ENCODE measurements at places on chromosomes 7 and 10. TPM values are rescaled to one million over a fixed set of nuclear protein-coding genes. Genes with fewer than 3 reads are reported as not detected.

- peaks cover 15% of the 10 kb centered on the region for H3K27me3 ChIP-seq
- H3K4me1 ChIP-seq = peaks cover 12% of the 10 kb centered on the region
- H3K27ac ChIP-seq = no peak overlapping the region
- peak; percentile 43 for DNase-seq
These were observed 185.4 kb downstream of the SEC23IP start for GRCh38 chr10:120077707-120078492.

DNA sequence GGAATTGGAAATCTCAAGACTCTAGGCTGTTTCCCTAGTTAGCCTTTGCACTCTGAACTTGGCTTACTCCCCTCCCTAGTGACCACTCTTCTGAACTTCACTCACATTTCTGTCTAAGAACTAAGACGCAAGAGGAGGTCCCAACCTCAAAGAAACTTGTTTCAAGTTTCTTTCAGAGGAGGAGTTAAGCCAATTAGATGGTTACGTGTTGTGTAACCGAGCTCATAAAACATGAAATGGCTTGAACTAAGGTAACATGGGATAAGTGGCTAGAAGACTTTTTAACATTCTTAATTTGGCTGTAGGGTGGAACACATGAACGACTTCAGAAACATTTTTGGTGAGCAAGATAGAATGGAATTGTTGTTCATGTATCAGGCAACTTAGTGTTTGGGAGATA, 39.5 kb upstream of the SEC61G start:
- H3K27ac ChIP-seq = no peak overlapping the region
- H3K27me3 ChIP-seq = no peaks in the 10 kb centered on the region
- H3K4me3 ChIP-seq = no peak overlapping the region
- no peak for DNase-seq

DNA sequence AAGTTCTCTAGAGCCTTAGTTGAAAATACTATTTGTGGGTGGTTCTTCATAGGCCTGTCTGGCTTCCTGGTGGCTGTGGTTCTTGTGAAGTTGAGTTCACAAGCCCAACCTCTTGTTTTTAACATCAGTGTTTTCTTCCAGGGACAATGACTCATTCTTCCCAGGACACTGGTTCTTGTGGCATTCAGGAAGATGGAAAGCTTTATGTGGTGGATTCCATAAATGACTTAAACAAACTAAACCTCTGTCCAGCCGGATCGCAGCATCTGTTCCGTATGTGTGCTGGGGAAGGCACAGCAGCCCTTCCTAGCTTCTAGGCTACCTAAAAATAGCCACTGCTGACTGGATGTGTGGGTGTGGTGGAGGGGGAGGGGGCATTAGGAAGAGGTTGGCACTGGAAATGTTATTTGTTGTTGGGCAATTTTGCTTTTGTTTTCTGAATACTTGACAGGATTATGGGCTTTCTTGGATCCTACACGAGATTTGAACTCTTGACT, 3.9 kb downstream of the LSMEM1 start:
- no peak for DNase-seq
- peaks cover 2% of the 10 kb centered on the region for H3K36me3 ChIP-seq
- peaks cover 2% of the 10 kb centered on the region for H3K4me1 ChIP-seq
- no peaks in the 10 kb centered on the region for H3K27me3 ChIP-seq
- H3K27ac ChIP-seq = no peak overlapping the region

- no peak overlapping the region for H3K27ac ChIP-seq
- H3K4me1 ChIP-seq = peaks cover 46% of the 10 kb centered on the region
These were observed 3.0 kb downstream of the CALU start for GRCh38 chr7:128742206-128742605.

DNA sequence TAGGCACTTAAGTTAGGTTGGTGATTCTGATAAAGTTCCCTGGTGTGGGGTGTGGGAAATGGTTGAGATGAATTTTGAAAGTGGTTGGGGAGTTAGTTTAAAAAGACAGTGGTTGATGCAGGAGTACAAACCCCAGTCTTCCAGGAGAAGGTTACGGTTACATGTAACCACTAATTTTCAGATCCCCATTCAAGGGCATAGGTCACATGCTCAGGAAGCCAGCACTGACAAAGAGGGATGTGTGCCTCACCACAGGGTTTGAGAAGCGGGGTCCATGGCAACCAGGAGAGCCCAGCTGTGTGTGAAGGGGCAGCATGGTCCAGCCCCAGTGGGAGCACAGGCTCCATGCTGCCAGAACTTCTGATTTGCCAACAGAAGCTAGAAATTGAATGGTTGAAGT, 144.2 kb downstream of the MDFIC start:
- H3K27me3 ChIP-seq = no peaks in the 10 kb centered on the region
- no peak overlapping the region for H3K27ac ChIP-seq
- peaks cover 5% of the 10 kb centered on the region for H3K4me1 ChIP-seq
- no peak overlapping the region for H3K4me3 ChIP-seq
- peaks cover 2% of the 10 kb centered on the region for H3K36me3 ChIP-seq

The HTR5A gene
- not detected for total RNA-seq

The GPR15LG gene
- total RNA-seq = not detected

The HEPACAM2 gene
- total RNA-seq = not detected

The INSIG1 gene
- total RNA-seq = 164 TPM

All from activated CD8-positive, alpha-beta memory T cell treated with anti-CD3 and anti-CD28 coated beads, Interleukin-2, amount 10 ng/mL, durations not matched to agents 7 days and 5 days (primary cell).